ENCODE measurements at places on chromosomes 16 and 17. TPM values are rescaled to one million over a fixed set of nuclear protein-coding genes. Genes with fewer than 3 reads are reported as not detected.

The CCL11 gene
- total RNA-seq = not detected

DNA sequence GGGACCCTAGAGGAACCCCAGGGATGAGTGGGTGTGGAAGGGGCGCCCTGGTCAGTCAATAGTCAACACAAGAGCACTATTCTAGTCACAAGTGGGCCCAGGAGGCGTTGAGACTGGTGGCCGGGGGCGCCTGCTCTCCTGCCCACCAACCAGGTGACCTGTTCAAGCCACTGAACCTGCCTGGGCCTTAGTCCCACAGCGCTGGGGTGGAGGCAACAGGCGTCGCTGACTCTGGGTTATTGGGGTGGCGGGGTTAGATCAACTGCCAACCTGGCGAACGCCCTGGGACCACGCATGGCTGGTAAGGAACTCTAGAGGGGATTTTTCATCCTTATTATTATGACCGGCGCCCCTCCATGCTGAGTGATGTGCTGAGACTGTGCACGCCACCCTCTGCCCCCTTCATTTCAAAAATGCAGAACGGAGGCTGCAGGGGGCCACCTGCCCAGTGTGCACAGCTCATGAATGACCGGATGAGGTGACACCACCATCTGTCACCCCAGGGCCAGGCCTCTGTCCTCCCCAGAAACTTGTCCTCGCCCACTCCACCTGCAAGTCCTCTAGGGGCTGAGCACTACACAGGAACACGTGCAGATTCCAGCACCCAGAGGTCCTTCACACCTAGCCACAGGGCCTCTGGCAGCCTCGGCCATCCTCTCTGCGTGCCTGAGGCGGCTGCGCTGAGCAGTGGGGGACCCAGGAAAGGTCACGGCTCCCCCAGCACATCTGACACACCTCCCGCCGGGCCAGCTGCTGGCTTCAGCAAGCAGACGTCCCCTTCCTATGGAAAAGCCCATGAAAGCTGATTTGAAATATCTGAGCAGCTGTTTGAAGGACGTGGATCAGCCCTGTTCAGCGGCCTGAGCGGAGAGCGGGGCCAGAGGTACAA is 51.6 kb upstream of the DNAH17 start:
- DNase-seq = no peak

GRCh38 chr17:76997981-76998531 is 129.9 kb downstream of the MGAT5B start:
- DNase-seq = no peak

The EMP2 gene
- total RNA-seq = 60.5 TPM

The MC1R gene
- 15.7 TPM for total RNA-seq

DNA sequence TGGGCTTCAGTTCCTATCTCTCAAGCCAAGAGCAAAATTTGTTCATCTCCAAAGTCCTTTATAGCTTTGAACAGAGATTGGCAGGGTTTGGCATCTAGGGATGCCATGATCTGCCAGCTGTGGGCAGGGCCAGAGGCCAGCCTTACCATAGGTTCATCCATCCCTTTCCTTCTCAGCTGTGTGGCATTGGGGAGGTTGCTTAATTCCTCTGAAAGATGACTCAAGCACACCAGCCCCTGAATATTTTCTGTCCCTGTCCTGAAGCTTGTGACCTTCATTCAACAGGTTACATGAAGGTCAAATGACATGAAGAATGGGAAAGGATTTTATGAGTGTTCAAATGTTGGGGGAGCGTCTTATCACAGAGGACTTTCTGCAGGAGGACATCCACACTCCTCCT is 3.4 kb downstream of the MT1G start:
- DNase-seq = no peak

GRCh38 chr16:72066747-72067146 is 3.7 kb downstream of the HPR start:
- no peak for DNase-seq

DNA sequence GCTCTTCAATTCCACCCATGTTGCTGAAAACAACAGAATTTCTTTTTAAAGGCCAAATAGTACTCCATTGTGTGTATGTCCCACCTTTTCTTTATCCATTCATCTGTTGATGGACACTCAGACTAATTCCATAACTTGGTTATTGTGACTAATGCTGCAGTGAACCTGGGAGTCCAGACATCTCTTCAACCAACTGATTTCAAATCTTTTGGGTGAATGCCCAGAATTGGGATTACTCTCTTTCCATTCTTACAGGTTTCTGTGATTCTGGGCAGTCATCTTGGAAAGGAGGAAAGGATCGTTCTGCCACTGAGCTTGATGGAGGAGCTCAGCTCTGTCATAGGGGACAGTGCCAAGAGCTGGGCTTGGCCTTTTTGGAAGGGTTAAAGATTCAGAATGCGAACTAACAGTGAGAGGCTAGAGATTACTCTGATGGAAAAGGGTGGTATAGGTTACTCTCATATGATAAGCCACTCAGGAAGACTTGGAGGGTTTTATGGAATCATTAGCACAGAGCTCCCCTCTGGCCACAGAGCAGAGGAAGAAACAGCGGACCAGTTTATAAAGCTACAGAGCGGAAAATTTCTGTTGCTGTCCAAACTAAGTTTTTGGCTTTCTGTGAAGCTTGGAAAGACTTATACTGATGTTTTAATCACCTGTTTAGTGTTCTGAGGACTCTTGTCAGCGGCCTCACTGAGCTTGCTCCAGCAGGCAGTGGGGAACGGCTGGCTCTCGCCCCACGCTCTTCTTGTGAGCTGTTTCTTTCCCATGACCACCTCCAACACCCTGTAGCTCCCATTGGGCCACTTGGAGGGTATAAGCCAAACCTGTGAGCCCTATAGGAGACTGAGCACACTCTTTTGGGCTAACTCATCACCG is 48.3 kb downstream of the HIC1 start:
- DNase-seq = no peak

The KIF2B gene
- total RNA-seq = not detected

DNA sequence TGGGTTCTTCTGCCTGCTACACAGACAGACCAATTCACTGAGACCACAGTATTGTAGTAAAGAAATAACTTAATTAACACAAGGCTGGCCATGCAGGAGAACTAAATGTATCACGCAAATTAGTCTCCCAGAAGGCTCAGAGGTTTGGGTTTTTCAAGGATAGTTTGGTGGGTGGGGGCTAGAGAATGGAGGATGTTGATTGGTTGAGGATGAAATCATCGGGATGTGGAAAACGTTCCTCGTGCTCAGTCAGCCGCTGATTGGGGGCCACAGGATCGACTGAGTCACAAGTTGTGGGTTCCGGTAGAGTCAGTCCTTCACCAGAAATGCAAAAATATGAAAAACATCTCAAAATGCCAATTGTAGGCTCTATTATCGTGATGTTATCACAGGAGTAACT is 18.7 kb downstream of the RHOT1 start:
- DNase-seq = no peak

GRCh38 chr17:50675627-50676026 is 32.1 kb downstream of the ANKRD40 start:
- no peak for DNase-seq

The SKAP1 gene
- total RNA-seq = 0.59 TPM

DNA sequence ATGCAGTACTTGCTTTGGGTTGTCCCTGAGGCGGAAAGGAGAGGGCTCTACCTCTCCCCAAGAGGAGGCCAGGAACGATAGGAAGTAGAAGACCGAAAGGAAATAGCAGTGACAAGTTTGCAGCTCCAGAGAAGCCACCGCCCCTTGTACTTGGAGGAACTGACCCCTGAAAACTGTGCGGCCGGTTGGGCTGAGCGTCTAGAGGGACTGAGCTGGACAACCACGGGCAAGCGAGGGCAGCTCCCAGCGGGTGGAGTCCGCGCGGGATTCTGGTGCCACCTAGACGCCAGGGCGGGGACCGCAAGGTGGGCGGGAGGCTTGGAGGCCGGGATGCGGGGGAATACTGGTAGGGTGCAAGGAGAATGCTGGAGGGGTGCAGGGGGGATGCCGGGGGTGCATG is 1.3 kb upstream of the SLC6A4 start:
- peak; percentile 15 for DNase-seq

DNA sequence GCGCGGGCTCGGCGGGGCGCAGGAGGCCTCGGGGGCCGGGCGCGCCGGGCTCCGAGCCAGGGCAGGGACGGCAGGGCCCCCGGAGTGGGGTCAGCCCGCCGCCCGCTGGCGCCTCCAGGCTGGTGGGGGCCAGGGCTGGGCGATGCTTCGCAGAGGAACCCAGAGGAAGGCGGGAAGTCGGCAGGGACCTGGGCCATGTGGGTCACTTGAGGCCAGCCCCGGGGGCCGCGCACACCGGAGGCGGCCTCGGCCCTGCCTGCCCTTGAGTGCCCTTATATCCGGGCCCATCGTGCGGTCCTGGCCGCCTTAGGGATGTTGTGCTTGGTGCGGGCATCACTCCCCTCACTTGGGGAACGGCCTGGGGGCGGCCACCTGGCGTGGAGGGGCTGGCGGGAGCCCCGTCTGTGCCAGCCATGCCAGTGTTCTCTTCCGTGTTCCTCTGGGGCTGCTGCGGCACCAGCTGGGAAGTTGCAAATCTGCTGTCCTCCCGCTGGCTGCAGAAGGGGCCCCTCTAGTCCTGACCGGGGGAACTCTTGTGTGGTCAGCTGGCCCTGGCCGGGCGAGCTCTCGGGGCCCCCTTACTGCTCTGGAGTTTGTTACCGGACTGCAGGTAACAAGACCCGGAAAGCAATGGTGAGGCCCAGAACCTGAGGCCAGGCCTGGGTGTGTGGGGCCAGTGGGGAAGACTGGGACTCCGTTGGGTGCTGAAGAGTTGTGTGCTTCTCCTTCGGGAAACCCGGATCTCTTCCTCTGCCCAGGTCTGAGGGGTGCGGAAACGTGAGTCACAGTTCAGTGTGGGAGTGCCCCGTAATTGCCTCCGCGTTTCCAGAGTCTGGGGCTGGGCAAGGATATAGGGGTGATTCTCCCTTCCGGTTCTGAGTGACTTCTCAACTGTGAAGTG is 849 bp downstream of the CAPN15 start:
- DNase-seq = no peak

GRCh38 chr16:896261-897199 is 74.3 kb downstream of the LMF1 start:
- DNase-seq = no peak

- DNase-seq = peak; percentile 77
Measured at GRCh38 chr16:74998481-74999218, at the start of gene ZNRF1. ZNRF1 (plus strand) TSS chr16:74999024; CDS start chr16:74999672, 648 bp downstream.

The ZNF668 gene
- 20.3 TPM for total RNA-seq

The KRTAP16-1 gene
- not detected for total RNA-seq

The KRTAP4-4 gene
- not detected for total RNA-seq

DNA sequence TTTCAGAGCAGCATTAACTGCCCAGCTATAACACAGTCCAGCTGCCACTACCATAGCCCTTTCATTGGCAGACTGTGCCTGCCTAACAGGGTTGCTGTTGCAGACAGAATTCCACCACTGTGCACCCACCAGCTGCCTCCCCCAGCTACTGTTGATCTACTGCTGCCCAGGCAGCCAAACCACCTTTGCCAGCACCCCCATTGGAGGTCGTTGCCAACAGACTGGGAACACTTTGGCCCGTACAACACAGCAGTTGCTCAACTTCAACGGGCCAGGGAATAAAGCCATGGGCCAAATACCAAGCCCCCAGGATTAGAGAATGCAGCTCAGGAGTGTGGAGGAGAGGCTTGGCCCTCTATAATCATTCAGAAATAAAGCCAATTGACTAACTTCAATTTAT is 473.6 kb downstream of the CDH11 start:
- DNase-seq = no peak

DNA sequence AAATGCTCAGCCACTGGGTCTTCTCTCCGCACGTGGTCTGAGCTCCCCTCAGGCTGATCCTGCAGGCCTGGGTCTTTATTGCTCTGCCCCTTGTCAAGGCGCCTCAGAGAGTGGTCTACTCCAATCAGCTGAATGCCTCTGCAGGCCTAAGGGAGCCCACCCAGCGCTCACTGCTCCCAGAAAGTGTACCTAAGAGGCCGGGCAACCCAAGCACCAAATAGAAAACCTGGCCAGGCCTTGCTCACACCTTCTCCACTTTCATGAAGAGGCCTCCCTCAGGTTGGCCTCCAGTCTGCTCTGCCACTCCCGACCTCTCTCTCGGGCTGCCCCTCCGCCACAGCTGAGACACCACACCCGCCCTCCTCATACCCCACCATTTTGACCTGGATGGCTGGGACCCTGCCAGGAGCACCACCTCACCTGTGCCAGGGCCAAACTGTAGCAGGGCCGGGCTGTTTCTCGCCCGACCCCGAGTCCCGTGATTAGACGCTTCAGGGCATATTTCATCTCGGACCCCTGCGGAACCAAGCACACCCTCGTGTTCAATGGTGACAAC is 665 bp downstream of the MYBBP1A start:
- DNase-seq = no peak

GRCh38 chr17:1067282-1067956 is 70.5 kb downstream of the TIMM22 start:
- no peak for DNase-seq

The GPRC5C gene
- total RNA-seq = 66.8 TPM

DNA sequence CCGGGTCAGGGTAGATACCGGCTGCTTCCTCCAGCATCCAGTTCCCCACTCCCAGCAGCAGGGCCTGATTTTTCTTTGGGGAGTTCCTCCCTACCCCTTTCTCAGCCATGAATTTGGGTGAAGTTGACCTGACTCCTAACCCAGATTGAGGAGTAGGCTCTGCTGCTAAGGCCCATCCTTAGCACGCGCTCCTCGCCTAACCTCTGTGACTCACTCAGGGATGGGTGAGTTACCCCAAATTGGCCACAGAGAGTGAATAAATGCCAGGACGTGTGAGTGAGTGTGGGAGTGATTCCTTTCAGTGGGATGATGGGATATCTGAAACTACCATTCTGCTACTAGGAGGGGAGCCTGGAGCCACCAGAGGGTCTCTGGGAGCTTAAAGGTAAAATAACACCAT is 28.9 kb upstream of the ABCC12 start:
- no peak for DNase-seq

GRCh38 chr16:3578121-3578520 is 918 bp upstream of the NLRC3 start:
- no peak for DNase-seq

- DNase-seq = no peak
Measured at GRCh38 chr17:50475362-50475761, 3.3 kb upstream of the RSAD1 start.

DNA sequence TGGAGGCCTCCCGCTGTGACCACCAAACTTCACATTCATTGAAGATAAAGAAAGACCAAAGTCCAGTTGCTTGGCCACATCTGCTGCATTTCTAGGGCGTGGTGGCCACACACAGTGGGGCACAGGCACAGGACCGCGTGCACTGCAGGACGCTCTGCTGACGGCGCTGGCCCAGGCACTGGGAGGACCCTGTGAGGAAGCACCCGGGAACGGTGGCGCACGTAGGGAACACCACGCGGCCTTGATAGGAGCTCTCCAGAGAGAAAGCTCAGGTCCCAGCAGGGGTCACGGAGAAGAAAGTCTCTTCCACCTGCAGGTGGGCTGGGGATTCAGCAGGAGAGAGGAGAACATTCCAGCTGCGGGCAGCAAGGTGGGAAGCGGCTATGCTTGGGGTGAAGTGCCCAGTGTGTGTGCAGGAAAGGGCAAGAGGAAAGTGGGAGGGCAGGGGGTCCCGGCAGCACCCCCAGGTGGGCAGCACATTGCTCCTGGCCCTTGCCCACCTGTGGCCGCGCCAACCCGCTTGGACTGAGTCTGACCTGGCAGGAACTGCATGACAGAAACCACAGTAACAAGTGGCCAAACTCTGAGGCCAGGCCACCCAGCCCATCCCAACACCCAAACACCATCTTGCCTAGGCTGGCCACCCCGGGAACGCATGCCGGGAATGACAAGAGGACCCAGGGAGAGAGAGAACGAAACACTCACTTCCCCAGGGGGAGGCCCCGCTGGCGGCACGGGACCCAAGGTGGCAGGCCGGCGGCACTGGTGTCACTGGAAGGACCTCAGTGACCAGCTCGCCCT is 32.8 kb downstream of the TBC1D16 start:
- no peak for DNase-seq

GRCh38 chr16:56294579-56294978 is 103.3 kb downstream of the GNAO1 start:
- DNase-seq = no peak
